Activated CD4-positive, alpha-beta T cell treated with anti-CD3 and anti-CD28 coated beads, Interleukin-2, amount 10 ng/mL, durations not matched to agents 7 days and 5 days (primary cell): ENCODE measurements at places on chromosomes 4 and X. TPM values are rescaled to one million over a fixed set of nuclear protein-coding genes. Genes with fewer than 3 reads are reported as not detected.

The PASD1 gene
- not detected for total RNA-seq

The PLCXD1 gene
- total RNA-seq: 60.1 TPM

The GLRA2 gene
- not detected for total RNA-seq

The ABCG2 gene
- 1.1 TPM for total RNA-seq

GRCh38 chr4:2834001-2834921 is 9.4 kb upstream of the ADD1 start:
- peaks cover 49% of the 10 kb centered on the region for H3K4me1 ChIP-seq
- H3K4me3 ChIP-seq: no peak overlapping the region
- H3K36me3 ChIP-seq: peaks cover 24% of the 10 kb centered on the region
- no peak for DNase-seq

GRCh38 chr4:177945268-177945667 is 503.0 kb upstream of the AGA start:
- H3K27ac ChIP-seq: no peak overlapping the region
- H3K4me1 ChIP-seq: no peaks in the 10 kb centered on the region
- H3K27me3 ChIP-seq: no peaks in the 10 kb centered on the region
- H3K4me3 ChIP-seq: no peak overlapping the region
- no peak for DNase-seq

- no peak overlapping the region for H3K4me3 ChIP-seq
- no peaks in the 10 kb centered on the region for H3K27me3 ChIP-seq
- no peaks in the 10 kb centered on the region for H3K36me3 ChIP-seq
Observed at GRCh38 chrX:93177930-93178329, 495.4 kb downstream of the NAP1L3 start.

DNA sequence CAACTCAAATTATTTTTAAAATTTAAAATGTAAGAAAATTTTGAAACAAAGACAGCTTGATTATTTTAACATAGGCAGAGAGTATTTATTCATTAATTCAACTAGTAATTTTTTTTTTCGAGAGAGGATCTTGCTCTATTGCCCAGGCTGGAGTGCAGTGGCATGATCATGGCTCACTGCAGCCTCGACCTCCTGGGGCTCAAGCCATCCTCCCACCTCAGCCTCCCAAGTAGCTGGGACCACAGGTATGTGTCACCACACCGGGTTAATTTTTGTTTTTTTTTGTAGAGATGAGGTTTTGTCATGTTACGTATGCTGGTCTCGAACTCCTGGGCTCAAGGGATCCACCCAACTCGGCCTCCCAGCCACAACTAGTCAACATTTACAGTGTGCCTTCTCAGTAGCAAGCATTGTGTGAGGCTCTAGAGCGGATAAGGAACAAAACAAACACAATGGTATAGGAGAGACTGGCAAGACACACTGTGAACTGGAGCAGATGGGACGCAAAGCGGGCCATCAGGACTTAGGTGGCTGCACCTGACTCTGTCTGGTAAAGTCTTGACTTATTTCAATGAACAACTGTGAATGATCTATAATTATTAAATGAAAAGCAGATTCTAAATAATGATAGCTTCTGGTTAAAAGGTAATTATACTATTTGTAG is 21.6 kb downstream of the SETD7 start:
- H3K4me3 ChIP-seq: no peak overlapping the region
- DNase-seq: no peak
- no peaks in the 10 kb centered on the region for H3K36me3 ChIP-seq
- H3K27ac ChIP-seq: no peak overlapping the region
- peaks cover 3% of the 10 kb centered on the region for H3K4me1 ChIP-seq

DNA sequence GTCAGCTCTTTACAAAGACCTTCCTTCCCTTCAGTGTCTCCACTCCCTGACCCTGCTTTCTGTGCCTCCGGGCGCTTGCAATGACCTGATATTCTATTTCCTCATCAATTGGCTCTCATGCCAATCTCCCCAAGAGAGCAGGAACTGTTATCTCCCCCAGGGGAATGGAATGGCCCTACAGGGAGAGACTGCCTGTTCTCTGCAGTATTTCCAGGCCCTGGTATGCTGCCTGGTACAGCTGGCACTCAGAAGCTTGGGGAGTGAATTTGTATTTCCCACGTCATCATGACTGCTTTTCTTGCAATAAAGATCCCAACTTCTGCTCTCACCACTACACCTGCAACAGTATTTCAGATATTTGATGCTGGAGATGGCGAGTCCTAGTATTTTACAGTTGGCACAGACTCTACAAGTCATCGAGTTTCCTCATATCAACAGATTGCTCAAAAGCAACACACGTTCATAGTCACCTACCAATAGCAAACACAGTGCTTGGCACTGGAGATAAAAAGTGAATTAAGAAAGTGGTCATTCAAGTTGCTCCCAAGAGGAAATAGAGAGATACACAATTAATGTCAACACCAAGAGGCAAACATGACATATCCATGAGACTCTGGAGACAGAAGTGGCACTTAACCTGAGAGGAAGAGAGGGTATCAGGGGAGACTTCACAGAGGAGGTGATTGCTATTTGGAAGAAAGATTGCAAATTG is 90.5 kb upstream of the EGFL6 start:
- no peak for DNase-seq
- H3K4me3 ChIP-seq: no peak overlapping the region
- no peak overlapping the region for H3K27ac ChIP-seq

GRCh38 chrX:8748855-8749254 is 16.9 kb upstream of the ANOS1 start:
- H3K36me3 ChIP-seq: no peaks in the 10 kb centered on the region
- no peak for DNase-seq
- H3K4me3 ChIP-seq: no peak overlapping the region

GRCh38 chr4:180840142-180840541 is 1403.1 kb upstream of the TENM3 start:
- no peaks in the 10 kb centered on the region for H3K4me1 ChIP-seq
- no peak for DNase-seq
- H3K27me3 ChIP-seq: no peaks in the 10 kb centered on the region
- H3K4me3 ChIP-seq: no peak overlapping the region
- H3K27ac ChIP-seq: no peak overlapping the region
- no peaks in the 10 kb centered on the region for H3K36me3 ChIP-seq
